ENCODE measurements at places on chromosomes 7 and 10. TPM values are rescaled to one million over a fixed set of nuclear protein-coding genes. Genes with fewer than 3 reads are reported as not detected.

DNA sequence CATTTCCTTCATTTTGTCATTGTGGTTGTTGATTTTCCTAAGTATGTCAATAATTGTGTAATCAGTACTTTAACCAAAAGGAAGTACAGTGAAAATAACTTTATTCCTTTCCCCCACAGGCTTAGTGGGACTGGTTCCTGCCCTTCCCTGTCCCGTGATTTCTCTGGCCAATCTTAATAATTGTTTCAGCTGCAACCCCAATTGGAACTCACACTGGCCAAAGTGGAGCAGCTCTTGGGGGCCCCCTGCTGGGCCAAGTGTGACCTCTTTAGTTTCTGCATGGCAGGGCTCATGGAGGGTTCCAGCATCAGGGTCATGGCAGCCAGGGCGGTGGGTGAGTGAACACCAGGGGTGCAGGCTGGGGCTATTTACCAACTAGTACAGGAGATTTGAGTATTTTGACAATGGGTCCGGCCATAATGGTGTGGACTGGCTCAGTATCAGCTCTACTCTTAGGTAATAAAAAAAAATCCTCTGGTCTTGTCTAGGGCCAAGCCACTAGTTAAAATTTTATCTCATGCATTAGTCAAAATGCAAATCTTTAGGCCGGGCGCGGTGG, 31.7 kb downstream of the CYCS start:
- no peak overlapping the region for H3K27ac ChIP-seq
- no peak overlapping the region for H3K4me3 ChIP-seq
- no peaks in the 10 kb centered on the region for H3K36me3 ChIP-seq
- H3K4me1 ChIP-seq = peaks cover 9% of the 10 kb centered on the region

CFAP70 gene
- total RNA-seq = 2.6 TPM

- H3K4me3 ChIP-seq = no peak overlapping the region
- no peaks in the 10 kb centered on the region for H3K36me3 ChIP-seq
- H3K27me3 ChIP-seq = no peaks in the 10 kb centered on the region
- DNase-seq = no peak
Measured at GRCh38 chr10:10702211-10702610, 315.5 kb upstream of the CELF2 start.

MUC12 gene
- total RNA-seq = 0.60 TPM

MDFIC gene
- total RNA-seq = 27.1 TPM

DNA sequence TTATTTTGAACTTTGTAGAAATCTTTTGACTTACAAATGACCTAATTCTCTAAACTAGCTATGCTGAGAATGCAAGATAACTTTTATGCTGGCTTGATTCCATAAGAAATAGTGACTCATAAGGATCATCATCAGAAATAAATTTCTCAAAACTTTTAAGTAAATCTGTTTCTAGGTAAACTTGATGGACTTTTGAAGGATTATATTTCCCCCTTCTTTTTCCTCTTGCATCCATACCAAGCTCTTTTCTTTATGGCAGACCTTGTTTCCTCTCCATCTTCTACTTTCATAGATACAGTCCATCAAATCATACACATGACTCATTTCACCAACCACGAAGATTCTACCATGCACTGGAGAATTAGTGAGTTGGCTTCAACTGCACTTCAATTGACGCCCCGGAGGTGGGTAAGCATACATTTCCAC, 336.3 kb downstream of the KCNMA1 start:
- no peak overlapping the region for H3K27ac ChIP-seq
- no peaks in the 10 kb centered on the region for H3K36me3 ChIP-seq
- DNase-seq = no peak
- H3K27me3 ChIP-seq = no peaks in the 10 kb centered on the region
- H3K4me1 ChIP-seq = no peaks in the 10 kb centered on the region

DNA sequence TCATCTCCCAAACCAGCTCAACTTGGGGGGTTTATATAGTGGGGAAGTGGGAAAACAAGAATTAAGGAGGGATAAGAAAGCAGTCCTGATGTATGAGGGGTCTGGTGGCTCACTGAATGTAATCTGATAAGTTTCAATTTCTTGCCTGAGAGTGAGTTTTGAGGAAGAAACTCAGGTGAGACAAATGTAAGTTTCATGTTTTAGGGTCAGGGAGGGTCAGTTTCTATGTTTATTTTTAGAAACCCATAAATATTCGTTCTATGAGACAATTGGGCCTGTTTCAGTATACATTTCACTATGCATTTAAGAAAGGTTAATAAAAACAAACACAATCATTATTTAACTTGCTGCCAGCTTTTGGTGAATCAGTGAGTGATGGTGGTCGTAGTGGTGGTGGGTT, 128.0 kb upstream of the MBL2 start:
- H3K27me3 ChIP-seq = no peaks in the 10 kb centered on the region
- no peaks in the 10 kb centered on the region for H3K4me1 ChIP-seq
- no peaks in the 10 kb centered on the region for H3K36me3 ChIP-seq
- H3K27ac ChIP-seq = no peak overlapping the region

- no peaks in the 10 kb centered on the region for H3K27me3 ChIP-seq
- H3K4me1 ChIP-seq = no peaks in the 10 kb centered on the region
- peaks cover 18% of the 10 kb centered on the region for H3K36me3 ChIP-seq
- DNase-seq = no peak
- H3K4me3 ChIP-seq = no peak overlapping the region
- no peak overlapping the region for H3K27ac ChIP-seq
Measured at GRCh38 chr10:114982989-114983388, 45.0 kb downstream of the TRUB1 start.

DNA sequence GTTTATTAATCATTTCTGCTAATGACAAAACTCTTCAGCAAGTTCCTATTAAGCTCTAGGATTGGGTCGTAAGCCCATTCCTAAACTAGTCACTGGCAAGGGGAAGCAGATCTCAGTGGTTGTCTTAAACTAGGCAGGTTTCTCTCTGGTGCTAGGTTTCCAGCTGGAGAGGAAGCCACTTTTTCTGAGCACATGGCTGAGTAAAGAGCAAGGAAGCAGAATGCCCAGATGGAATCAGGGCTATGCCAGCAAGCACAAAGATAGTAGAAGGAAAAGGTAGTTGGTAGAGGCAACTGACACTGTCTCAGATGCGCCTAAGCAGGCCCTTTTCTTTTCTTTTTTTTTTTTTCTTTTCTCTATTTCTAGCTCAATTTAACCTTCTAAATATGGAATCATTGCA, 224.9 kb downstream of the EXOC4 start:
- peaks cover 3% of the 10 kb centered on the region for H3K4me1 ChIP-seq
- H3K4me3 ChIP-seq = no peak overlapping the region
- H3K27ac ChIP-seq = no peak overlapping the region
- DNase-seq = no peak

- H3K36me3 ChIP-seq = no peaks in the 10 kb centered on the region
- H3K27me3 ChIP-seq = no peaks in the 10 kb centered on the region
- no peak overlapping the region for H3K27ac ChIP-seq
- no peak for DNase-seq
- H3K4me1 ChIP-seq = no peaks in the 10 kb centered on the region
Measured at GRCh38 chr7:101964680-101965452, 147.4 kb downstream of the CUX1 start.

- peaks cover 23% of the 10 kb centered on the region for H3K36me3 ChIP-seq
- peak overlapping the region; percentile 55 for H3K27ac ChIP-seq
- H3K4me3 ChIP-seq = no peak overlapping the region
- peaks cover 83% of the 10 kb centered on the region for H3K4me1 ChIP-seq
Measured at GRCh38 chr7:48087349-48087748, 1.7 kb upstream of the UPP1 start.

GRCh38 chr10:133258818-133259601, 17.7 kb downstream of the ADAM8 start:
- peak overlapping the region; percentile 34 for H3K4me3 ChIP-seq
- peaks cover 69% of the 10 kb centered on the region for H3K4me1 ChIP-seq
- H3K27me3 ChIP-seq = no peaks in the 10 kb centered on the region
- peak overlapping the region; percentile 67 for H3K27ac ChIP-seq
- H3K36me3 ChIP-seq = peaks cover 7% of the 10 kb centered on the region

PRKAR2B gene
- total RNA-seq = 0.41 TPM

GRCh38 chr7:30698481-30698880, 16.2 kb upstream of the CRHR2 start:
- H3K27ac ChIP-seq = no peak overlapping the region
- H3K4me3 ChIP-seq = no peak overlapping the region
- H3K36me3 ChIP-seq = no peaks in the 10 kb centered on the region
- peaks cover 14% of the 10 kb centered on the region for H3K4me1 ChIP-seq

Data from CD4-positive, alpha-beta T cell (primary cell).